Stimulated activated CD4-positive, alpha-beta T cell treated with anti-CD3 and anti-CD28 coated beads, TNF-alpha, amount 100 ng/mL, for 1 hour (primary cell): ENCODE measurements at places on chromosomes 3 and 15.

- no peak for DNase-seq
Measured at GRCh38 chr3:143751643-143752178, 96.6 kb downstream of the SLC9A9 start.

DNA sequence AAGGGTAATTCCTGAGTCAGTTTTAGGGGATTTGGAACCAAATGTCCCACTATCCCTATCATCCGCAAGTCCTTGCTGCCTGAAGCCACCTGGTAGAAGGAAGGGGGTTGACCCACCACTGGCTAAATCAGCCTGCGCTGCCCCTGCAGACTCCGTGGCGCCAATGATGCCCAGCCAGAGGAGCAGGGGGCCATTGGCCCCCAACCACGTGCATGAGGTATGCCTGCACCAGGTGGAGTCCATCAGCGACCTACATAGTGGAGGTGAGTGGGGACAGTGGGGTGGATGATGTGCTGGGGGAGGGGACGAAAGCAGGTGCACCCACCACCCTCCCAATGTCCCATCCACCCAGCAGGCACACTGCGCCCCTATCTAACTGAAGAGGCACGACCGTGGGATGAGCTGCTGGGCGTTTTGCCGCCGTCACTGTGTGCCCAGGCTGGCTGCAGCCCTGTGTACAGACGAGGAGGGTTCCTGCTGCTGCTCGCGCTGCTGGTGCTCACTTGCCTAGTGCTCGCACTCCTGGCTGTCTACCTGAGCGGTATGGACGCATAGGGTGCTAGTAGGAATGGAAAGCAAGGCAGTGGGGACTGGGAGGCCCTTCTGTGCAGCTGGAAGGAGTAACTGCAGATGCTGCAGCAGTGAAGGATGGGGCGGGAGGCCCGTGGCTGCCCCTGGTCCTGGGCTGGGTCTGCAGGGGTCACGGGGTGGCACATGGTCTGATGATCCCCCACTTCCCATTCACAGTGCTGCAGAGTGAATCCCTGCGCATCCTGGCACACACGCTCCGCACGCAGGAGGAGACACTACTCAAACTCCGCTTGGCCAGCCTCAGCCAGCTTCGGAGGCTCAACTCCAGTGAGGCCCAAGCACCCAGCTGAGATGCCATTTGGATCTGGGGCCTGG lies 5.7 kb downstream of the IFRD2 start:
- no peak for DNase-seq

DNA sequence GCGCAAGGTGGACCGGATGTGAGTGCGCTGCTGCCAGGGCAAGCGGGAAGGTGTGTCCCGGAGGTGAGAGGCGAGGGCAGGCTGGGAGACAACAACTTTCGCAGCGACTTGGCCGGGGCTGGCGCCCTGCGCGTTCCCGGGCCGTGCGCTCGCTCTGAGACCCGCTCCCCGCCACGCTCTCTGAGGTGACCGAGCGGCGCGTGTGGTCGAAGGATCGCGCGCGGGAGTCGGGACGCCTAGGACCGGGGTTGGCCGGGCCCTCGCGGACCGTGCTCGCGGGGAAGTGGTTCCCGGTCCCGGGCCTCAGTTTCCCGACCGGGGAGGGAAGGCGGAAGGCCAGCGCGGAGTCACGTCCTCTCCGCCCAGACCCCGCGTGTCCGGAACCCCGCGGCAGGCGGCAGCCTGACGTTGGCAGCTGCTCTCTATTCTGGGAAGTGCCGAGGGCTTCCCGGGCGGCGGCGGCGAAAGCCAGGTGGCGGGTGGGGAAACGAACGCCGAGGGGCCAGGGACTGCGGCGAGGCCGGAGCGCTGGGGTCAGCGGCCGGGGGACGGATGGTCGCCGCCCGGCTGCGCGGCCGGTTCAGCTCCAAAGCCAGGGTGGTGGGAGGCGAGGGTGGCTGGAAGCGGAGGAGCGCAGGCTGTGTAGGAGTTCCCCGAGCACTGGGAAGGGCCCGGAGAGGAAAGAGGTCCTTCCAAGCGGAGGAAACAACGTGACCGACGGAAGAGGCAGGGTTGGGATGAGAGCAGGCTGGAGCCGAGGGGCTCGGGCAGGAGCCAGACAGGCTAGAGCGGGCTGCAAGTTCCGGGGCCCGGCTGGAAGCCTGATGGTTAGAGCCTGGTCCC lies 1.0 kb upstream of the IGF2BP2 start:
- no peak for DNase-seq

DNA sequence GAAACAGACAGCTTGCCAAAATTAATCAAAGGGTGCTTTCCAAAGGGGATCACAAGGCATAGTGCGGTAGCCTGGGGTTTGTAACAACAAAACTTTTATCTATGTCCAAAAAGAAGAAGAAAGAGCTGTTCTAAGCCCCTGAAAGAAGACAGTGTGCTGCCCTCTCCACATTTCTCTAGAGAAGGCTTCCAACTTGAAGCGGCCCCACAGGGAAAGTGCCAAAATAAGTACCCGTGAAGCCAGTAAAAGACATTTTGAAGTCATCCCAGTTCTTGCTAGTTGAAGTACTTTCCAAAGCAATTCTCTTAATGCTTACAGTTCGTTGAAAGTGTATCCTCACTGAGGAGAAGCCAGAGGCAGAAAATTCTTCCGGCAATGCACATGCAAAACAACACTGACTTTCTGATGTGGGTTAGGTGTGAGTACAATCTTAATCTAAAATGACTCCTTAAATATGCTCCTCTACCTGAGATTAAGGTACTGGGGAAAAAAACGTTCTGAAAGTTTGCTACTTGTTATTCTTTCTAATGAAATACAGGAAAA lies 21.3 kb downstream of the GPR15 start:
- DNase-seq, result no peak

- DNase-seq, result no peak
Measured at GRCh38 chr3:52805270-52806039, 10.9 kb downstream of the ITIH3 start.
